Muscle of leg (tissue), 16 donors: ENCODE measurements at places on chromosomes 12 and 14. TPM values are rescaled to one million over a fixed set of nuclear protein-coding genes. Genes with fewer than 3 reads are reported as not detected.

The FAM181A gene
- total RNA-seq, result not detected

The FBRSL1 gene
- total RNA-seq, result 6.9 TPM

The OR4L1 gene
- not detected for total RNA-seq

The SYCP3 gene
- 0.13 TPM for total RNA-seq

The SLC10A1 gene
- not detected for total RNA-seq

The CD69 gene
- 0.93 TPM for total RNA-seq

The EFCAB11 gene
- 8.6 TPM for total RNA-seq

The KRT76 gene
- total RNA-seq, result not detected

The CACNB3 gene
- 10.6 TPM for total RNA-seq

The BCL11B gene
- 1.2 TPM for total RNA-seq

The TRPV4 gene
- total RNA-seq, result 0.13 TPM

The SLC16A7 gene
- total RNA-seq, result 9.7 TPM

The KCNMB4 gene
- 8.2 TPM for total RNA-seq

The SLCO1B3 gene
- total RNA-seq, result not detected

The TMPRSS12 gene
- not detected for total RNA-seq

The GPD1 gene
- 56.3 TPM for total RNA-seq

The NKX2-1 gene
- not detected for total RNA-seq

The STAB2 gene
- total RNA-seq, result 1.3 TPM

The TAS2R8 gene
- total RNA-seq, result 0.04 TPM

The CCDC175 gene
- not detected for total RNA-seq

The LYSET gene
- total RNA-seq, result 12.1 TPM

The SPX gene
- 12.9 TPM for total RNA-seq

The GLRX5 gene
- total RNA-seq, result 44.3 TPM

The FLRT2 gene
- 78.3 TPM for total RNA-seq

The OTUB2 gene
- total RNA-seq, result 0.93 TPM

The ACSS3 gene
- total RNA-seq, result 12.7 TPM

The LHX5 gene
- not detected for total RNA-seq

The SCNN1A gene
- not detected for total RNA-seq

The SPIC gene
- not detected for total RNA-seq

The AICDA gene
- total RNA-seq, result 0.40 TPM

The ANG gene
- 4.6 TPM for total RNA-seq

The DEPDC4 gene
- 1.6 TPM for total RNA-seq

The KLHL33 gene
- total RNA-seq, result 1.1 TPM

The CEBPE gene
- total RNA-seq, result 0.13 TPM

The RHEBL1 gene
- total RNA-seq, result 1.2 TPM

The CMA1 gene
- 0.13 TPM for total RNA-seq

The TMCC3 gene
- total RNA-seq, result 16.3 TPM

The IAPP gene
- not detected for total RNA-seq

The HCAR2 gene
- not detected for total RNA-seq

The DHRS7 gene
- 87.8 TPM for total RNA-seq

The FAM222A gene
- total RNA-seq, result 4.7 TPM

The HIGD1C gene
- 0.44 TPM for total RNA-seq

The BAG5 gene
- 17.8 TPM for total RNA-seq

The TAS2R43 gene
- total RNA-seq, result 2.2 TPM

The P2RX2 gene
- total RNA-seq, result not detected

The FGF6 gene
- 24.7 TPM for total RNA-seq

The CCDC38 gene
- total RNA-seq, result 0.09 TPM

The ADAM21 gene
- 0.09 TPM for total RNA-seq

The SERPINA5 gene
- total RNA-seq, result 0.18 TPM

The PIANP gene
- total RNA-seq, result 0.49 TPM

The TMEM52B gene
- not detected for total RNA-seq

The SYT1 gene
- 2.5 TPM for total RNA-seq

The LRRK2 gene
- total RNA-seq, result 5.9 TPM

The PRH2 gene
- not detected for total RNA-seq
